Smooth muscle cell of trachea (primary cell): ENCODE measurements at places on chromosomes 6 and 20. TPM values are rescaled to one million over a fixed set of nuclear protein-coding genes. Genes with fewer than 3 reads are reported as not detected.

DPPA5 gene
- not detected in 2 replicates for total RNA-seq

FOXC1 gene
- 5.4 and 7.6 TPM in 2 replicates for total RNA-seq

TMEM170B gene
- total RNA-seq, result 0.87 and 1.3 TPM in 2 replicates

SESN1 gene
- total RNA-seq, result 26.6 and 43.0 TPM in 2 replicates

MEI4 gene
- total RNA-seq, result not detected in 2 replicates

GSTA3 gene
- not detected in 2 replicates for total RNA-seq

CAGE1 gene
- 0.17 TPM in 1 of 2 replicates, not detected in the other for total RNA-seq

LPIN3 gene
- 5.4 and 9.9 TPM in 2 replicates for total RNA-seq

FAM83C gene
- total RNA-seq, result not detected in 2 replicates
